ENCODE measurements at places on chromosomes 4 and X.

- no peak for DNase-seq
Measured at GRCh38 chr4:146646593-146647325, 8.1 kb downstream of the POU4F2 start.

DNA sequence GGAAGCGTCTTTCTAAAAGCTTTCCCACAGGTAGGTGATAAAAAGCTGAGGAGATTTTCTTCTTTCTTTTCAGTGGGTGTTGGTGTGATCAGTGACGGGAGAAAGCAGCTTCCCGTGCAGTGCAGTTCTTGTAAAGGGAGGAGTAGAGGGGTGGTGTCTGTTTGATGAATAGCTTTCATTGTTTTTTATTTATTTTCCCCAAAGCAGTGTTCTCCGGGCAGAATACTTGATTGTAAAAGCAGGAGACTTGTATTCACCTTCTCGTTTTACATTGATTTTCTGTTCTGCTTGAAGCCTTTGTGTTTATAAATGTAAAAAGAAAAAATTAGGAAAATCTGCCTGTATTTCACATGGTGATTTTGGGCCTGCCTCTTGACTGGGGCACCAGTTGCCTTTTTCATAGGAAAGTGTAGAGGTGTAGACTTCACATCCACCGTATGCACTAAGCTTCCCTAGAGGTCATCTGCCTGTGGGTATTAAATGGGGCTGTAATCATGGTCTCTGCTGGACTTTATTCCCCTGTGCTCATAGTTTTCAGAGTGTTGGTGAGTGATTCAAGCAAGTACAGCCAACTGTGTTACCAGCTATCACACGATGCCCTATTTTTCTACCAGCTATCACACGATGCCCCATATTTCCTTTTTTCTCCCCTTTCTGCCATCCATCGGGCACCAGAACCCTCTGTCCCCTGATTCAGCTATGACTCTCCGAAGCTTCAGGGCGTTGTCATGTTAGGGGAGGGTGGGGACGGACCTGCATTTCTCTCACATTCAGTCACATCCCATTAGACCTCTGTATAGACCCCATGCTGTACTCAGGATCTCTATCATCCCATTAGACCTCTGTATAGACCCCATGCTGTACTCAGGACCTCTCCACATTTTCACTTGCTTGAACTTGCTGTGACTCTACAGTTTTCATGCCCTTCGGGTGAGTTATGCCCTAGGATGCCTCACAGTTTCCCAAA is 526.5 kb downstream of the TRIML1 start:
- no peak for DNase-seq

DNA sequence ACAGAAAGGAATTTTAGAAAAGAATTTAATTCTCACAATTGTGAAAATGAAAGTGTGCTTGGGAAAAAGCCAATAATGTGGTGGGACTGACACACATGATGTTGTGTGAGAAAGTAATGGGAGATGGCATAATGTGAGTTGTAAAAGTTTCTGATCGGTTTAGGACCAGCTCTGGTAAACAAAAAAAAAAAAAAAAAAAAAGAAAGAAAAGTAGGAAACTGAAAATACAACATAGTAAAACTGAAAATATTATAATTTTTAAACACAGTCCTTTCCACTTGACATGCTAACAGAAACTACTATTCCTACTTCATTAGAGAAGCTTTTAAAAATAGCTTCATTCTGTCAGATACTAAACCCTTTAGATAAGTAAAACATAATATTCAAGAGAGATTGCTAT is 28.2 kb downstream of the RAP1GDS1 start:
- DNase-seq, result no peak

DNA sequence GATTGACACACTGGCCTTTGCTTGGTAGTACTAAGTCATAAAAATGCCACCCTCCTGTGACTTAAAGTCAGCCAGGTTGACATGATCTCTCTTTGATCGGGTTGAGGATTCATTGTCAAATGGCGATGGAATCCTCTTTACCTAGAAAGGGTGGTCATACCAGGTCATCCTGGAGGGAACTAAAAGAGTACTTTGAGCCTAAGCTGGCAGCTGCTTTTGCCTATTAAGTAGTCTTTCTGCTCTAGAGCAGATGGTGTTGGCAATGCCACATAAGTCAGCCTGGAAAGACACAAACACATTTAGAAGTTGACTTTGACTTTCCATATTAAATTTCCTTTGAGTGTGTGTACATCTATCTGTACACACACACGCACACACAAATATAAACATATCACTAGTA is 39.2 kb upstream of the C4orf54 start:
- no peak for DNase-seq

DNA sequence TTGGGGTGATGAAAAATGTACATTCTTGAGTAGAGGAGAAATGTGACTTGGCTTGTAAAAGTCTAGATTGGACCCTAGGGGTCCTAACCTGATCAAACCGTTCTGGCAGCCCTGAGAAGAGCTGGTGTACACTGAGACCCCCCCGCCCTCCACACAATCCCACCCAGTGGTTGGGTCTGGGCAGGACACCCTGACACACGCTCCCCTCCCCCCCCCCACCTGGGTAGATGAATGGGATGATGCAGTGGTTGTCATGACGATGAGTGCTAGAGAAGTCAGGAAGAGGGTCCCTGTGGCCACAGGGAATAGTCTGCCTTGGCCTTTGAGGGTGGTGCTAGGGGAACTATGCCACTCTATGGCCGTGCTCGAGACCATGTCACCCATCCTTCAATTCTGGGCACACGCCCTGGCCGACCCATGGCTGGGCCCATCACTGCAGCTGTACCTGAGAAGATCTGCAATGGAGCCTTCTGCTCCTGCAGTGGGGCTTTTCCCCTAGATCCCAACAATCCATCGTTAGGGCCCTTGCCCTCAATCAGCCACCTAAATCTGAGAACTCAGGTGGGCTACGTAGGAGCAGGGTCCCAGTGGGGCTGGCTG is 4.4 kb downstream of the CDK16 start:
- DNase-seq, result no peak

DNA sequence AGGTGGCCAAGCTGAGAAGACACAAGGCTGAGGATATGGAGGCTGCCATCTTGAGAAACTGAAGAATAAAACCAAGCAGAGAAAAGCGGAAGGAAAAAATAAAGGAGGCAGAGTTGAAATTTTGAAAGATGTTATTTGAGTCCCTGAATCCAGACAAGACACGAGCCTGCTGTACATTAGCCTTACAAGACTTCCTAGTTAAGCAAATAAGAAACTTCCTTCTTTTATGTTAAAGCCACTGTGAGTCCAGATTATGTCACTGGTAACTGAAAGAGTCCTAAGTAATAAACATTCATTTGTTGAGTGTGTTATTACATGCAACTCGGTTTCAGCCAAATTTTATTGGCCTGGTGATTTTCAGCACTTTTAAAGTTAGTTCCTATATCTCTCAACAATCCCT is 30.4 kb downstream of the DRD5 start:
- no peak for DNase-seq

- DNase-seq, result peak; percentile 89
Measured at GRCh38 chr4:40587826-40588225, 41.8 kb downstream of the RBM47 start.

DNA sequence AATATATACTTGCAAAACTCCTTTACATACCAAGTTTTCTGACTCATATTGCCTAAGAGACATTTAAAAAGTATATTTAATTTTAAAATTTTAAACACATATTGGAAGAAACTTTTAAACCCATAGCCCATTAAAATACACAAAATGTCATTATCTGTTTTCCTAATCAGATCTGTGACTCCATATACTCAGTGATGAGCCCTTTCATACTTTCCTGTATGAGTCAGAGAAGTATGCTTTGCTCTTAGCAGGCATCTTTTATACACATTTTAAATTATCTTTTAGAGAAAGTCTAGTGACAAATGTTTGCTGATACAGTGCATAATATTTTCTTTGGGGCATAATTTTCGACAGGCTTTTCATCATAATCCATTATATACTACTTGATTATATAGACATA is 26.4 kb downstream of the SPIN3 start:
- DNase-seq, result peak; percentile 5

All from amniotic epithelial cell (primary cell).